Activated T-helper 17 cell treated with anti-CD3 and anti-CD28 coated beads, Interleukin-2, amount 50 U/mL, for 72 hours (primary cell): ENCODE measurements at places on chromosomes 1 and 21. TPM values are rescaled to one million over a fixed set of nuclear protein-coding genes. Genes with fewer than 3 reads are reported as not detected.

Gene CCDC185
- total RNA-seq = not detected

Gene KRTAP12-2
- total RNA-seq = not detected

Gene FAM177B
- total RNA-seq = not detected

Gene IRF6
- 1.7 TPM for total RNA-seq

Gene PLA2G4A
- 0.22 TPM for total RNA-seq

Gene DENND1B
- 17.1 TPM for total RNA-seq

Gene HS2ST1
- total RNA-seq = 18.5 TPM

Gene OR6K6
- total RNA-seq = not detected

Gene DDAH1
- total RNA-seq = not detected

Gene POLR3GL
- total RNA-seq = 16.9 TPM

Gene TBX15
- total RNA-seq = not detected

Gene AUNIP
- 7.2 TPM for total RNA-seq

Gene CAMTA1
- 36.7 TPM for total RNA-seq

Gene ETV3
- total RNA-seq = 18.4 TPM

Gene CTSS
- 71.0 TPM for total RNA-seq

Gene RIIAD1
- not detected for total RNA-seq

Gene SH2D5
- total RNA-seq = not detected

DNA sequence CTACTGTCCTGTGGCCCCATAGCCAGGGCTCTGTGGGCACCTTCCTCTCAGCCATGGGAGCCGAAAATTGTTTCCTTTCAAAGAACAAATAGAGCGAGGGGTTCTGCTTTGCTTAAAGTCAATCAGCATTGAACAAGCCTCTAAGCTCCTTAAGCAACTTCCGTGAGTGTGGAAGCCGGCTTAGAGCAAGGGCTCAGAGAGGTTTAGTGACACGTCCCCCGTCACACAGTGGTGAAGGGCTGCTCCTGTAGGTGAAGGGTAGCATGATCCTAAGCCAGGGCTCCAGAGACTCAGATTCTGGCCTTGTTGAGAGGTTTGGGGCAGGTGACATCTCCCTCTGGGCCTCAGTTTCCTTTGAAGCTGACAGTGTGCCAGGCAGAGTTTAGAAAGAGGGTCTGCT is 94.0 kb upstream of the WNT4 start:
- no peak for ATAC-seq

DNA sequence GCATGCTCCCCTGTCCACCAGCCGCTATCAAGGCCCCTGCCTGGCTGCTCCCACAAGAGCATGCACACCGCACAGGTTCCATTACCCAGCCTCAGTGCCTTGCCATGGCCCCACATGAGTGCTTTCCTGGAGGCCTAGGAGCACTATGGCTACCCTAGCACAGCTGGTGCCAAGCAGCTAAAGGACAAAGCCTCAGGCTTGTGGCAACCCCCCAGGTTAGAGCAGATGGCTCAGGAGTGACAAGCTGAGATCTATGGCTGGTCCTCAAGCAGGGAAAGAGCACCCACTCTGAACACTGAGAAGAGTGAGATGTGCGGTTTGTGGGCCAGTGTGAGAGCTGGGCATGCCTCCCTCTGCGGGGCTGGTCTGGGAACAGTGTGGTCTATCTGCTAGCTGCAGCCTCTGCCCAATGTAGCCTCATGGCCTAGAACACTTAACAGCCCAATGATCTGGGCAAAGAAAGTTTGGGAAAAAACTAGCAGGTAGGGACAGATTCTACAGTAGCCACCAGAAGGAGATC is 129.8 kb downstream of the VAV3 start:
- no peak for ATAC-seq

DNA sequence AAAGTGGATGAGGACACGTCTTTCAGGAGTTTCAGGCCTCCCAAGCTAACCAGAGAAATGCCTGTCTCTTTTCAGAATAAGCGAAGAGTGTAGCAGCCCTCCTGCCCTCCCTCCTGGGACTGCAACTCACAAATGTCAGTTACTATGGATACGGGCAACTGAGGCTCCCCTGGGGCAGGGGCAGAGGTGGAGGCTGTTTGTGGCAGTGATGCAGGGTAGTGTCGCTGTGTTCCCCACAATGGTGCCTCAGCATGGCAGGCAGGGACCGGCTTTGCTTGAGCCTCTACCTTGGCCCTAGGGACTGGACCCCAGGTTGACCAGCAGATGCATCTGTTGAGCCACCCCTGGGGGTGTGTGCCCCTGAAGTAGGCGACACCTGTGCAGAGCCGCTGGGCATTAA is 10.2 kb downstream of the NFASC start:
- ATAC-seq = no peak

DNA sequence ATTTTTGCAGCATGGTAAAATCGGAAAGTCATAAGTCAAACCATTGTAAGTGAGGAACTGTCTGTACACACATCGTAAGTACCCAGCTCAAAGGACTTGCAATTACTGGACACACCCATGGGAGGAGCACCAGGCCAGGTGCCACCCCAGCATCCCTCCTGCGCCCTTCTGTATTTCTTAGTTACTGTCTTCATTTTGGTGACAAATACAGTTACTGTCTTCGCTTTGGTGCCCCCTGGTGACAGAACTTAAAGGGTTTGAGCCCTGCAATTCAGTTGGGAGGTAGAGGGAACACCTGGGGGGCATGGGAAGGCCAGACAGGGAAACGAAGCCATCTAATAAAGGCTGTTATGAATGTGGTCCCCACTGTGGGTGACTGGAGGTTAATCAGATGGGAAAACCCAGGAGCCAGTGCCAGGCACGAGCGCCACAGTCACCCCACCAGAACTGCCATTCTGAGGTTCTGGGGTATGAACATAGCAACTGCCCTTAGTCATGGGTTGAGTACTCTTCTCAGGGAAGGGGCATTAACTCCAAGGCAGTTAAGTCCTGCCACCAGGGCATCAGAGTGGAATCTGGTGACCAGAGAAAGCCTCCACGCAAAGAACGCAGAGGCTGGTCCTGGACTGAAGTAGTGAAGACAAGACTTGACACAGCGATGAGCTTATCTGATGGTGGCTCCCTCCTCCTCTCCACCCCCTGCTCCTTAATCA is 612.9 kb downstream of the PTPRU start:
- ATAC-seq = peak; percentile 52

- no peak for ATAC-seq
Measured at GRCh38 chr1:54417123-54417522, 10.9 kb upstream of the SSBP3 start.

GRCh38 chr1:165560883-165561656 is 17.3 kb downstream of the LRRC52 start:
- ATAC-seq = no peak

DNA sequence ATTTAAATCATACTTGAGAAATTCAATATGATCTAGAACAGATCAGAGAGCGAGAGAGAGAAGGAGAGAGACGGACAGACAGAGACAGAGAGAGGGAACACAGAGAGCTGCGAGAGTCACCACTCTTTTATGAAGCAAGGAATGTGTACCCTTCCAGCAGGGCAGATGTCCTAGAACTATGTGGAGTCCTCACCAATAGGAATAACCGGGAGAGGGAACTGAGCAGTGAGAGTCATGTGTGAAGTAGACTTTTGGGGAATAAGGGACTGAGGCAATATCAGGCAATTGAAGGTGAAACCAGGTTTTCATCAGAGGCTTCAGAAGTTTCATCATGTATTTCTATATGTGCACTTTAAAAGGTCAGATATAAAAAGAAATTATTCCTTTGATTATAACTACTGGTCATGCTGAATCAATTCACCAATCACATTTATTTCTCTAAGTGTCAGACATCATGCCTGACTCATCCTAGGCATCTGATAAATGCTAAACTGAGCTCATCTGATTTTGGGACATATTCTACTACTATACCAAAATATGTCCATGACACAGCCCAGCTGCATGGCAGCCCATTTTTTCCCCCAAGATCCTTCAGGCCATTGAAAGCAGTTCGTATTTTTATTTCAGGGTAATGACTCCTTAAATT is 22.4 kb downstream of the VTCN1 start:
- ATAC-seq = no peak

GRCh38 chr1:209335178-209335577 is 248.3 kb upstream of the CAMK1G start:
- no peak for ATAC-seq

GRCh38 chr1:42035205-42035829 is 116.6 kb upstream of the HIVEP3 start:
- peak; percentile 77 for ATAC-seq

GRCh38 chr1:193318347-193318746 is 131.9 kb upstream of the B3GALT2 start:
- ATAC-seq = no peak

DNA sequence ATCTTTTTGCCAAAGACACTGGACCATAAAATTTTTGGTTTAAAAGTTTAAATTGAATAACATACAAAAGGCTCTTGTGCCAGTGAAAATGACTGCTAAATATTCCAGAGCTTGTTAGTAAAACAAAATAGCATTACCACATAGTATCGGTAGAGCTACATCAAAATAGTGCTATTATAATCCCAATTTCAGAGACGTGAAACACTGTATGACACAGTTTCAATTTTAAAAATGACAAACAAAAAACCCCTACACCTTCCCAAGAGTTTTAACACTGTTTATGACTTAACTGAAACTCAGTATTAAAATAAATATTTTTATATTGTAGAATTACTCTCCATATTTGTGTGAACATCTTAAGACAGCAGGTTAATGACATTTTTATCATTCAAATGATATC is 7.0 kb downstream of the SLC30A1 start:
- peak; percentile 63 for ATAC-seq

GRCh38 chr1:15833069-15833679 is 14.3 kb upstream of the SPEN start:
- peak; percentile 18 for ATAC-seq

DNA sequence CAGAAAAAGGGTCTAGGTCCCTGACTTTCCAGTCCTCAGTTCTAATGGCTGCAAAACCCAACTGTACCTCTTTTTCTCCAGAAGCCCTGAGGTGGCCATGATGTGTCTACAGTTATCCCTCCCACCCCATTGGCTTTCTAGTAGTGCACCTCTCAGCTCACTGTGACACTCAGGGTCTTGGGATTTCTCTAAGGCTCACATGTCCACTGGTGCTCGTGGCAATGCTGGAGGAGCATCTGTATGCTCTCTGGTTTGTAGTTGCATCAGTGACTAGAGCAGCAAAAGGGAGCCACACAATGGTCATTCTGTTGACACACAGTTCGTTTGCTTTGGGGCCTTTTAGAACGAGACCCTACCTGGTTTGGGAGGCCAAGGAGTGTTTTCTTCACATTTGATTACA is 81.6 kb upstream of the SYT6 start:
- no peak for ATAC-seq

GRCh38 chr1:84181350-84182005 is 37.4 kb downstream of the PRKACB start:
- no peak for ATAC-seq

- peak; percentile 15 for ATAC-seq
Measured at GRCh38 chr1:203768256-203768655, 3.3 kb downstream of the LAX1 start.

DNA sequence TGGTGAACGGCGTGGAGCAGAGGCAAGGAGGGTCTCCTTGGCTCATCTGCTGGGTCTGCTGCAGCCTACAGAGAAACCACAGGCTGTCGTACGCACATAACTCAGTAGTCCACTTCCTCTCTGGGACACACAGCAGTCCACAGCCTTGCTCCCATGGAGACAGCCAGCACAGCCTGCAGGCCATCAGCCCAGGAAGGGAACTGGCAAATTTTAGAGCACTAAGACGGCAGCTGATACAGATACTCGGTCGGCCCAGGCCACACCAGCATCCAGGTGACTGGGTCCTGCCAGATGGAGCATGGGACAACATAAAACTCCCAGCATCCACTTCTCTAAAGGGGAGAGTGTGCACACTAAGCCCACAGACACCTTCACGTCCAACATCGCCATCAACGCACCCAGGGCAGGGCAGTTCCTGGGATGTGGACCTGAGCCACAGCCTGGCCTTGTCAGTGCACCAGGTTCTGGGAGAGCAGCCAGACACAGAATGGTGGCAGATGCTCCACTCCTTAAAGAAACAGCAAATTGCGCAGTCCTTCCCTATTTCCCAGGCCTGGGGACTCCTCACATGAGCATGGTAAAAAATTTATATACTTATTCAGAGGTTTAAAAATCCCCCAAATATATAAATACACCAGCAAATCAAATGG is 247.1 kb upstream of the RAB4A start:
- no peak for ATAC-seq

GRCh38 chr1:110554871-110555801 is 36.2 kb upstream of the KCNA10 start:
- peak; percentile 77 for ATAC-seq

GRCh38 chr1:206506405-206507283 is 687 bp upstream of the RASSF5 start:
- ATAC-seq = peak; percentile 4

DNA sequence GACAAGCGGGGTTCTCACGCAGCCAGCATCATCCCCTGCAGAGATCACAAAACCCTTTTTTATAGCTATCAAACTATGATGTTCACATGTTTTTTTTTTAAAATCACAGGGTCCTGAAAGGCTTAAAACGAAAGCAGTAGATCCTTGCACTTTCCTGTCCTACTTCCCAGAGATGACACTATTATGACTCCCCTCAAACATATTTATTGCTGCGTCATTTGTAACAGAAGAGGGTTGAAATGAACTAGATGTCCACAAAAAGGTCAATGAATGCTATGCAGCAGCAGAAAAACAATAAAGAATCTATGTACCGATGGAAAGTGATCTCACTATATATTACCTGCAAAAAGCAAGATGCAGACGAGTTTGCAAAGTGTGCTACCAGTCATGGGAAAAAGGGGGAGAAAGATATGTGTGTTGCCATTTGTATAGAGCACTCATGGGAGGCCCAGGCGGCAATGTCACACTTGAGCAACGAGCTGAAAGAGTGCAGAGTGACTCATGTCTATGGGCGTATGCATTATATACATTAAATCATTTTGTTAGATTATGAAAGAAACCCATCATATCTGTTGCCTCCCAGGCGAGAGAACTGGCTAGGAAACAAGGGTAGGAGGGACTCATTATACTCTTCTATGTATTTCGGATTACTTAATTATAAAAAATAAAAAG is 68.9 kb upstream of the PARP1 start:
- ATAC-seq = no peak

GRCh38 chr1:83766241-83766691 is 232.7 kb downstream of the TTLL7 start:
- no peak for ATAC-seq

DNA sequence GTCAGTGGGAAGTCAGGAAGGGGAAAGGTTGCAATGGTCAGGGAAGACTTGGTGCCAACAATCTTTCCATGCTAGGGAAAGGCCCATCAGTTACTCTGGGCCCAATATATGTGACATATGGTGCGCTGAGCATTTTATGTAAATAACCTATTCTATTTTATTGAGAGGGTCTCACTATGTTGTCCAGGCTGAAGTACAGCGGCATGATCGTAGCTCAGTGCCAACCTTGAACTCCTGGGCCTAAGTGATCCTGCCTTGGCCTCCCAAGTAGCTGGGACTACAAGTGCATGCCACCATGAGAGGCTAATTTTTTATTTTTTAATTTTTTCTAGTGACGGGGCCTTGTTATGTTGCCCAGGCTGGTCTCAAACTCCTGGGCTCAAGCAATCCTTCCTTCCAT is 6.8 kb downstream of the UQCRH start:
- ATAC-seq = no peak

GRCh38 chr21:24899138-24899537 is 708.1 kb downstream of the MRPL39 start:
- ATAC-seq = no peak

- no peak for ATAC-seq
Measured at GRCh38 chr1:5950201-5950895, 41.9 kb downstream of the NPHP4 start.
